Breast epithelium (tissue), 4 donors: ENCODE measurements at places on chromosomes 16 and 17.

- no peak for DNase-seq
These were observed 11.0 kb downstream of the GCGR start for GRCh38 chr17:81814748-81815645.

DNA sequence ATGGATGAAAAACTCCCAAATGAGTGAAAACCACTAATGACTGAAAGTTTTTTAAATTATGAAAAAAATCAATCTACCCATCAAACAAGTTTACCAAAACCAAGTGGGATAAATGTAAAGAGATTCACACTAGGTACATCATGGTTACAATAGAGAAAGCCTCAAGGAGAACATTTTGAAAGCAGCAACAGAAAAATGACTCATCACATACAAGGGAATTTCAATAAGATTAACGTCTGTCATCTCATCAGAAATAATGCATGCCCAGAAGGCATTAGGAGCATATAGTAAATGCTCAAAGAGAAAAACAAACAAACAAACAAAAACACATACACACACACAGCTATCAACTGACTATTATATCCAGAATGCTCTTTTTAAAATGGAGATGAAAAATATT lies 261.8 kb upstream of the KIF2B start:
- no peak for DNase-seq

DNA sequence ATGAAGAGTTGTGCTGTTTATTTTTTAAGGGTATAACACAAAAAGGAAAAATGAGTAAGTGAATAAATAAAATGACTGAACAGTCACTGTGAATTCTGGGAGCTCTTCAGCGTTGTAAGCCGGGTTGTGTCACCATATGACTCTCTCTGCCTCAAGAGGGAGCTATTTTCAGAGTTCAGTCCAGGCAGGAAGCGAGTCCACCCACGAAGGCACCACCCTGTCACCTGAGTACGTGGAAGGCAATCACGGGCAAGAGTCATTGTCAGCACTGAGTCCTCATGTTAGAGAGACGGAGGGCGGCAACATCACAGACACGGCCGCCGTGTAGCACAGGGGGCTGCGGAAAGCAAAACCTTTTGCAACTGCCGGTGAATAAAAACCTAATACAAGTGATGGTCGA lies 227.6 kb downstream of the UTP18 start:
- DNase-seq = no peak

- DNase-seq = peak; percentile 3
These were observed 104.5 kb downstream of the SNX29 start for GRCh38 chr16:12081048-12081404.

- no peak for DNase-seq
These were observed 1247.5 kb upstream of the CDH8 start for GRCh38 chr16:63283721-63284120.

- DNase-seq = no peak
These were observed 460.4 kb upstream of the ASIC2 start for GRCh38 chr17:33753452-33753851.
